Smooth muscle cell of the umbilical artery (primary cell): ENCODE measurements at places on chromosomes 11 and 22. TPM values are rescaled to one million over a fixed set of nuclear protein-coding genes. Genes with fewer than 3 reads are reported as not detected.

The BEST1 gene
- total RNA-seq, result 2.8 and 9.5 TPM in 2 replicates

The CHKA gene
- 12.0 and 14.0 TPM in 2 replicates for total RNA-seq

The MUC6 gene
- not detected in 2 replicates for total RNA-seq

The RAG2 gene
- not detected in 2 replicates for total RNA-seq

The PYGM gene
- 0.60 and 1.2 TPM in 2 replicates for total RNA-seq

The OR8G5 gene
- not detected in 2 replicates for total RNA-seq

The KDM4D gene
- 0.30 and 0.74 TPM in 2 replicates for total RNA-seq

The MYO7A gene
- under 0.01 and 0.18 TPM in 2 replicates for total RNA-seq

The FOLR2 gene
- not detected in 2 replicates for total RNA-seq

The KCTD14 gene
- total RNA-seq, result 0.30 and 0.42 TPM in 2 replicates

The TRIM29 gene
- total RNA-seq, result 0.51 and 3.3 TPM in 2 replicates

The CHRM1 gene
- total RNA-seq, result not detected in 2 replicates

The HBD gene
- total RNA-seq, result not detected in 2 replicates

The GRAP2 gene
- not detected in 2 replicates for total RNA-seq

The CARS1 gene
- 85.7 and 87.9 TPM in 2 replicates for total RNA-seq

The ANKK1 gene
- not detected in 2 replicates for total RNA-seq

The ANGPTL5 gene
- not detected in 2 replicates for total RNA-seq

The KCNK4 gene
- not detected in 2 replicates for total RNA-seq

The CSNK1E gene
- total RNA-seq, result 93.2 and 181 TPM in 2 replicates

The ELP4 gene
- 14.3 and 15.7 TPM in 2 replicates for total RNA-seq

The MN1 gene
- 0.55 and 1.8 TPM in 2 replicates for total RNA-seq

The APOA5 gene
- total RNA-seq, result not detected in 2 replicates

The SESN3 gene
- total RNA-seq, result 11.0 and 12.2 TPM in 2 replicates

The MAFF gene
- total RNA-seq, result 17.5 and 46.3 TPM in 2 replicates

The ANO3 gene
- 0.23 and 0.59 TPM in 2 replicates for total RNA-seq
